ENCODE measurements at places on chromosomes 1 and 21.

GRCh38 chr1:245317217-245317616 lies 162.4 kb downstream of the KIF26B start:
- no peak for DNase-seq

GRCh38 chr1:201566529-201566823 lies 27.5 kb downstream of the NAV1 start:
- no peak for DNase-seq

- DNase-seq = no peak
These were observed 381.0 kb downstream of the TTLL7 start for GRCh38 chr1:83617883-83618282.

DNA sequence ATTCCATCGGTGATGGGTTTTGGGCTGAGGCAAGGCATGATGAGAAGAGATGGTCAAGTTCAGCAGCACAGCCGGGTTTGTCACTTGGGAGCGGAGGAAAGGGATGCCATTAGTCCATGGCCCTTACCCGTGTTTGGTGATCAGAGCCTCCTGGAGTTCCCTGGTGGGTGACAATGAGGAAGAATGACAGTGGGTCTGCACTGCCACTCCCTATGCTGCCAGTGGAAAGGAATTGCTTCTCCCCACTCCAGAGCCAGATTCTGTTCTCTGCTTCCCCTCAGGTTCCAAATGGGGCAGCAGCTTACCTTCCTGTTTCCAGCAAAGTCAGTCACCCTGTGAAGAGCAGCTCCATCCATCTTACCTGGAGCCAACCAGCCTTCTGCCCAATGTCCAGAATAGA lies 393.1 kb downstream of the PTPRU start:
- DNase-seq = no peak

DNA sequence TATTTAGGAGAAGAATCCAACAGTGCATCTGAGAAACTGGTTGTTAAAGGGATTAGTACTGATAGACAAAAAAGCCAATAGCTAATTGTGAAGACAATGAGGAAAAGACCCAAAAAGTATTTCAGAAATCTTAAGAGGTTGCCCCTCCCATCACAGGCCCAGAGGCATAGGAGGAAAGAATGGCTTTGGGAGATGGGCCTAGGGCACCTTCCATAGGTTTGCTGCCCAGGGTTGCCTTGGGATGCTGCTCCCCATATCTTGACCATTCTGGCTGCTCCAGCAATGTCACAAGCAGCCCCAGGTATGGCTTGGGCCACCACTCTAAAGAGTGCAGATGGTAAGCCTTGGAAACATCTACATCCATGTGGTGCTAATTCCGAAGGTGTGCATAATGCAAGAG lies 68.7 kb upstream of the CD5L start:
- no peak for DNase-seq

DNA sequence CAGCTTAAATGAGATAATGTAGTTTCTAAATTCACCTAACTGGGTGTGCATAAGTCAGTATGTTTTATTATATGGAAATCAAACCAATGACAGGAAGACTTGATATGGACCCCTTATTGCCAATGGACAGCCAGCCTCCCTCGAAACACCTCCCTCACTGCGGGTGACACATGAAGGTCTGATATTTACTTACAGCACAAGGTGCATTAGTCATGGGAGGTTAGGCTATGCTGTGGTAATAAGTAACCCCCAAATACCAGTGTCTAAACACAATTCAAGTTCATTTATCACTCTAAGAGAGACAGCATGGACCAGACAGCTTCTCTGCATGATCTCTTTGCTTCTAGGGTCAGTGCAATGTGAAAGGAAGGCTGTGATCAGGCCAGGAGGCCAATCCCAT lies 126.0 kb upstream of the KCNJ6 start:
- no peak for DNase-seq

DNA sequence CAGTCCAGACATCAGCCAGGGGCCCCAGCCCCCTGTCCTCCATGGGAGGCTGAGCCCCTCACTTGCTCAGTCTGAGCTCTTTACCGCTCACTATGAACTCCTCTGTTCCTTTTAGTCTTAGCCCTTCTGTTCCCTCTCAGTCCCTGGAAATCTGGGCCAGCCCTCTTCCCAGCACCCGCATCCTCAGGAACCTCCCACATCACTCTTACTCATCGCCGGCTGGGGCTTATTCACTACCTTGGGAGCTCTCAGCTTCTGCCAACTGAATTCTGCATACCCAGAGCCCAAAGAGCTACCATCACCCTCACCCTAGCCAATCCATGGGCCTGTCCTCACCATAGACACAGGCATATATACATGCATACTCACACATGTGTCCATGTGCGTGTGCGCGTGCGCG lies 11.5 kb downstream of the KNCN start:
- DNase-seq = no peak

- DNase-seq = peak; percentile 90
These were observed at the start of gene TIPRL for GRCh38 chr1:168178638-168179437. Gene TIPRL, plus strand, starts transcription at chr1:168178962. Its CDS starts 116 bp downstream, at chr1:168179078.

DNA sequence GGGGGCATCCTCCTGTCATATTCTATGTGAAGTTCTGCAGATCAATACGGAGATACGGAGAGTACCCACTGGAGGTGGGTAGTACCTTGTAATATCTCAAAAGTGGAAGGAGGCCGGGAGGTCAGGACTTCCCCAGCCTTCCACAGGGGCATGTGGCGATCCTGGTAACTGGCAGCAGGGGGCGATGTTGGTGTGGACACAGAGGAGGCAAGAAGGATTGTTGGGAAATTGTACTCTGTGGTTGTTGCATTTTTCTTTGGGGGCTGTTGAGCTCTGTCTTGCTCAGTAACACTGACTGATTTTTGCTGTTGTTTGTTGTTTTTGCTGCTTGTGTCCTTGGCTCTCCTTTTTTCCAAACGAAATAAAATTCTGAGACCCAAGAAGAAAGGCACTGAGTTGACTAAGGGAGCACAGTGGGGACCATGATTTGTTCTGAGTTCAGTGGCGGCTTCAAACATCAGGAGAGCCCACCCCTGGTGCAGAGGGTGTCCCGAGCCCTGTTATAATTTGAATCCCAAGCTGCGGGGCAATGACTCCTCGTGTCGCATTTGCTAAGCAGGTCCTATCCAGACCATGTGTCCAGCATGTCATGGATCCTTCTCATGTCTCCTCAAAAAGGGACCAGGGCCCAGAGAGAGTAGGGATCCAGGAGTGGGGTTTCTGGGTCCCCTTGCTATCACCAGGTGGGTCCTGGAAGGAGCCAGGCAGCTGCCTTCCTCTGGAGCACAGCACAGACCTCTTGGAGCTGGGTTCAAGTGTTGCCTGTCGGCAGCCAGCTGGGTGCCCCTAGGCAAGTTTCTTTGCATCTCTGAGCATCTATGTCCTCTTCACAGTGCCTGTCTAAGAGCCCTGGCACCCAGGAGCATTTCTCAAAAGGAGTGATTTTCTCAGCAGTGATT lies 22.8 kb downstream of the LHX4 start:
- peak; percentile 63 for DNase-seq

Data from NK-92 treated with Interleukin-12 subunit alpha and Interleukin-12 subunit beta, amount 100 ng/mL, for 24 hours (cell line).